ENCODE measurements at places on chromosomes 7 and 10. TPM values are rescaled to one million over a fixed set of nuclear protein-coding genes. Genes with fewer than 3 reads are reported as not detected.

DNA sequence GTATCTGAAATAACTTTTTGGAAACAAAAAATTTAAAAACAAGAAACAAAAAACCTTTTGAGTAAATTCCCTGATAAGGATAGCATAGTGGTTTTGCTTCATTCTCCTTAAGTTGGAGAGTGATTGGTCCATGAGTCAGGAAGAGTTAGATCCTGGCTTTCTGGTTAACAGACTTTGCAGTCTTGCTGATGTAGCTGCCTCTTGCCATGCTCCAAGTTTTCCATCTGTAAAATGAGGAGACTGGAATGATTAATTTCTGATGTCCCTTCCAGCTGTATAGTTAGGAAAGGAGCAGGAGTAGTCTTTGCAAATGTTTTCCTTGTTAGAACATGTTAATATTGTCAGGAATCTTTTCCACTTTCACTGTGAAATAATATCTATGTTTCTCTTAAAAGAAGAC is 266.6 kb downstream of the DNAJB9 start:
- no peaks in the 10 kb centered on the region for H3K4me1 ChIP-seq
- no peaks in the 10 kb centered on the region for H3K27me3 ChIP-seq
- no peak overlapping the region for H3K4me3 ChIP-seq

- H3K27ac ChIP-seq = no peak overlapping the region
- no peak for DNase-seq
- peaks cover 3% of the 10 kb centered on the region for H3K27me3 ChIP-seq
- H3K36me3 ChIP-seq = no peaks in the 10 kb centered on the region
- no peak overlapping the region for H3K4me3 ChIP-seq
Observed at GRCh38 chr10:4763960-4764428, 62.0 kb upstream of the AKR1E2 start.

DNA sequence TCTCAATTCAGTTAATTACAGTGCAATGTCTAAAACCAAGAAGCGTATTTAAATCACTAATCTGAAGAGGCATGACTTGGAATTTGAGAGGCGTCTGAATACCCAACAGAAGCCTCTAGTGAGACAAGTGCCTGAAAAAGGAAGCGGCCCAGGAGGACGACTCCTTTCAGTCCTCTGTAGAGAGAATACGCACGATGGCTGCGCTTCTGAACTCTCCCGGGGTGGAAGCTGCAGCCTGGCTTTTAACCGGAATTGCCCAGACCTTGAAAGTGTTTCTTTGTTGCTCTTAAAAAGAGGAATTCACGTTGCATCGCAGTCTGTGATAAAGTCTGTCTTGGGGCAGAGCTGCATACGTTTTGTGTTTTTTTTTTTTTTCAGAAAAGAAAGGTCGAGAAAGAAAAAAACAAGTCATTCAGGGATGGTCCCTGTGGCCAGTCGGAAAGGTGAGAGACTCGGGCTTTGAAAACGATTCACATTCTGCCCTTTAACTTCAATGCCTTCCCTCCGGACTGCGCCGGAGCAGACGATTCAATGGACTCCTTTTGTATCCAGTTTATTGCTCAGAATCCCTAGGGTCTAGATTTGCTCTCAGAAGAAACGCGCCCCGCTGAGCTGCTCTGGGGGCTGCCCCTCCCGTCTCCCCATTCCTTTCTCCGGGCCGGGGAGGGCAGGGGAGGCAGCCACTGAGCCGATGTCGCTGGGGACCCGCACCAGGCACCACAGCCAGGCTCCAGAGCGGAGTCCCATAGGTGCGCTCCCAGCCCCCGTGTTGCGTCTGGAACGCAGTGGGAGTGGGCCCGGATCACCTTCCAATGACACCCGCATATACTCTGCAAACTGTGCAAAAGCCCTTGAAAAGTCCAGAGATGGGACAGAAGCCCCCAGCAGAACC is 994 bp upstream of the PTF1A start:
- H3K27me3 ChIP-seq = peaks cover 87% of the 10 kb centered on the region
- H3K4me1 ChIP-seq = peaks cover 3% of the 10 kb centered on the region
- H3K36me3 ChIP-seq = no peaks in the 10 kb centered on the region
- DNase-seq = no peak

- no peaks in the 10 kb centered on the region for H3K36me3 ChIP-seq
- H3K27me3 ChIP-seq = peaks cover 24% of the 10 kb centered on the region
- H3K4me3 ChIP-seq = no peak overlapping the region
- DNase-seq = peak; percentile 40
- H3K27ac ChIP-seq = no peak overlapping the region
Observed at GRCh38 chr10:46273506-46274477, 13.0 kb upstream of the ANTXRL start.

GRCh38 chr10:125120053-125120710 is 40.2 kb downstream of the CTBP2 start:
- H3K4me1 ChIP-seq = peaks cover 45% of the 10 kb centered on the region
- H3K27ac ChIP-seq = peak overlapping the region; percentile 79
- DNase-seq = no peak
- H3K4me3 ChIP-seq = no peak overlapping the region

- no peak for DNase-seq
- no peak overlapping the region for H3K27ac ChIP-seq
- H3K4me3 ChIP-seq = peak overlapping the region; percentile 72
- H3K4me1 ChIP-seq = no peaks in the 10 kb centered on the region
Observed at GRCh38 chr10:92692697-92693533, 3.2 kb downstream of the HHEX start.

DNA sequence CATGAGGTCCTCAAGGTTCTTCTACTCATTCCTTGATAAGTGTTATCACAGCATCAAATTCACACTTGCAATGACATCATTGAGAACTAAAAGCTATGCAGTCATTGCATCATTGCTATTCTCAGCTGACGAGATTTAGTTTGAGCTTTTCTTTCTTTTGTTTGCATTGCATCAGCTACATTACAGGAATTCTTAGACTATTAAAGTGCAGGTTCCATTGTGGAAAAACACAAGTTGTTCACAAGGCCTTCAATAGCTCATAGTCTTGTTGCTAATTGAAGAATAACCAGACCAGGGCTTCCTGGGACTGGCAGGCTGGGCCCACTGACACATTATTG is 139.3 kb downstream of the CXCL12 start:
- H3K27ac ChIP-seq = no peak overlapping the region
- no peak overlapping the region for H3K4me3 ChIP-seq
- peaks cover 8% of the 10 kb centered on the region for H3K27me3 ChIP-seq
- H3K36me3 ChIP-seq = peaks cover 9% of the 10 kb centered on the region
- no peak for DNase-seq
- H3K4me1 ChIP-seq = peaks cover 10% of the 10 kb centered on the region

- H3K27ac ChIP-seq = no peak overlapping the region
- H3K27me3 ChIP-seq = no peaks in the 10 kb centered on the region
- H3K4me1 ChIP-seq = peaks cover 4% of the 10 kb centered on the region
Observed at GRCh38 chr10:64090865-64091264, 569.7 kb downstream of the REEP3 start.

GRCh38 chr10:112803961-112804401 is 146.1 kb upstream of the TCF7L2 start:
- H3K4me1 ChIP-seq = peaks cover 15% of the 10 kb centered on the region
- H3K27me3 ChIP-seq = no peaks in the 10 kb centered on the region
- peaks cover 12% of the 10 kb centered on the region for H3K36me3 ChIP-seq
- peak overlapping the region; percentile 70 for H3K27ac ChIP-seq
- DNase-seq = no peak

DNA sequence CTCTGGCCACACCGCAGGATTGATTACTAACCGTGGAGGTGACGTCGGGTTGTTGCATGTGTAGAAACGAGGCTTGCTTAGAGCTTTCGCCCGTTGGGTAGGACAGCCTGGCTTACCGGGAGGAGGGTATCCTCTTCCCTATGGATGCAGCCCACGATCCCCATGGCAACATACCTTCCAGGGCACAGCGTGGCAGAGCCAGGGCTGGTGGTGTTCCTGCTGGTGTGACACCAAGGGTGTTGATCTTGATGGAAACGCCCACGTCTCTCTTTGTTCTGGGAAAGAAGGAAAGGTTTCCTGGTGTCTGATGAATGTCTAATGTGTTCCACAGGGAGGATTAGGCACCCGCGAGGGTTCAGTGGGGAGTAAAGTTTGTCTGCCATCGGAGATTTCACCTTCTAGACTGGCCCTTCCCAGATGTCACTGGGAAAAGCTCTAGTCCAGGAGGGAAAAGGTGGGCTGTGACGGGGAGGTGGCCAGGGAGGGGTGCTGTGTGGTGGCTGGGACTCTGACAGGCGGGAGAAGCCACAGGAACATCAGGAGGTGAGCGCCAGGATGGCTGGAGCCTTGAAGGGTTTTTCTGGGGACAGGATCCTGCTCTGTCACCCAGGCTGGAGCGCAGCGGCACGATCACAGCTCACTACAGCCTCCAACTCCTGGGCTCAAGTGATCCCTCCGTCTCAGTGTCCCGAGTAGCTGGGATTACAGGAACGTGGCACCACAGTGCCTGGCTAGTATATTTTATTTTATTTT is 102.1 kb downstream of the CUX1 start:
- H3K27ac ChIP-seq = peak overlapping the region; percentile 46
- no peak overlapping the region for H3K4me3 ChIP-seq
- H3K4me1 ChIP-seq = peaks cover 6% of the 10 kb centered on the region
- H3K36me3 ChIP-seq = peaks cover 17% of the 10 kb centered on the region
- no peaks in the 10 kb centered on the region for H3K27me3 ChIP-seq

DNA sequence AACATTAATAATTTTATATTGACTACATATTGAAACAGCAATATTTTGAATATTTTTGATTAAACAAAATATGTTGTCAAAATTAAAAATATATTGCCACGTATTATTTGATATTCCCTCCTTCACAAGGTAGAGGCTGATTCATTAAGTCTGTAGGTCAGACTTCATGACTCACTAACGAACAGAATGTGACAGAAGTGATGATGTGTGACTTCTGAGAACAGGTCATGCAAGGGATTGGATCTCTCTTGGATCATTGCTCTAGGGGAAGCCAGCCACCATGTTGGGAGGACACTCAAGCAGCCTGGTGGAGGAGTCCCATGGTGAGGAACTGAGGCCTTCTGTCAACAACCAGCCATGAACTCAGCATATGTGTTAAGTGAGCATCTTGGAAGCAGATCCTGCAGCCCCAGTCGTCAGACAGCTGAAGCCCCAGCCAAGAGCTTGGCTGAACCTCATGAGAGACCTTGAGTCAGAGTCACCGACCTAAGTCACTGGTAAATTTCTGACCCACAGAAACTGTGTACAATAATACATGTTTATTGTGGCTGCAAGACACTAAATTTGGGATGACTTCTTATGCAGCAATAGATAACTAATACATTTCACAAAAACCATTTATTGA is 66.6 kb downstream of the HTR5A start:
- H3K36me3 ChIP-seq = no peaks in the 10 kb centered on the region
- no peak for DNase-seq
- H3K4me1 ChIP-seq = no peaks in the 10 kb centered on the region
- H3K4me3 ChIP-seq = no peak overlapping the region
- H3K27ac ChIP-seq = no peak overlapping the region
- peaks cover 10% of the 10 kb centered on the region for H3K27me3 ChIP-seq

GRCh38 chr10:58473976-58474375 is 38.7 kb upstream of the BICC1 start:
- H3K4me1 ChIP-seq = peaks cover 13% of the 10 kb centered on the region
- no peak overlapping the region for H3K27ac ChIP-seq
- no peak overlapping the region for H3K4me3 ChIP-seq
- no peak for DNase-seq
- H3K27me3 ChIP-seq = peaks cover 3% of the 10 kb centered on the region
- no peaks in the 10 kb centered on the region for H3K36me3 ChIP-seq

- DNase-seq = no peak
- no peaks in the 10 kb centered on the region for H3K27me3 ChIP-seq
- no peaks in the 10 kb centered on the region for H3K36me3 ChIP-seq
- no peaks in the 10 kb centered on the region for H3K4me1 ChIP-seq
- H3K27ac ChIP-seq = no peak overlapping the region
- H3K4me3 ChIP-seq = no peak overlapping the region
Observed at GRCh38 chr7:83821866-83822265, 172.9 kb upstream of the SEMA3E start.

DNA sequence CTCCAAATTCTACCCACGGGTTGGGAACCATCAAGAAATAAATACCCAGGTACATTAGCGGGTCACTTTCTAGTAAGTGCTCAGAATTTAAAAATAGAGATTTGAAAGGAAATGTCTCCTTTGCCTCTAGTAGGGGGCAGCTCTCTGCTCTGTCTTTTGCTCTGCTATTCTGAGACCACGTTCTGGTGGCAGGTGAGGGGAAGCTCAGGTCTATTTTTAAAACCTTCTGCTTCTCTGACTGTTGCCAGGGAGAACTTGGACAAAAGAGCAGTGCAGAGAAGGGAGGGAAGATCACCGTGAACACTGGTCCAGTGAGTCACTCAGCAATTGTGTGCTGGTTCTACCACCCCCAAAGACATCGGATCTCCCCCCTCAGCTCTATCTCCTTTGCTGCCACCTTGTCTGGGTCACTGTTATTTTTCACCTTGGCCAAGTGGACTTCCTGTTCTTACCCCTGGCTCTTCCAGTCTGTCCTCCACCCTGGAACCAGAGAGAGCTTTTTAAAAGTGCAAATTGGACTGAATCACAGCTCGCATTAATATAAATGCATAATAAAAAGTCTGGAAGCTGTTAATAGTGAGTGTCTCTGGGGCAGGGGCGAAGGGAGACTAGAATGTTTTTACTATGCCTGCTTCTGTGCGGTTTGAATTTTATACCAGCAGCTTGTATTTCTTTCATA is 72.4 kb upstream of the LOXL4 start:
- H3K4me3 ChIP-seq = no peak overlapping the region
- DNase-seq = no peak
- peaks cover 14% of the 10 kb centered on the region for H3K27me3 ChIP-seq
- H3K4me1 ChIP-seq = peaks cover 8% of the 10 kb centered on the region

DNA sequence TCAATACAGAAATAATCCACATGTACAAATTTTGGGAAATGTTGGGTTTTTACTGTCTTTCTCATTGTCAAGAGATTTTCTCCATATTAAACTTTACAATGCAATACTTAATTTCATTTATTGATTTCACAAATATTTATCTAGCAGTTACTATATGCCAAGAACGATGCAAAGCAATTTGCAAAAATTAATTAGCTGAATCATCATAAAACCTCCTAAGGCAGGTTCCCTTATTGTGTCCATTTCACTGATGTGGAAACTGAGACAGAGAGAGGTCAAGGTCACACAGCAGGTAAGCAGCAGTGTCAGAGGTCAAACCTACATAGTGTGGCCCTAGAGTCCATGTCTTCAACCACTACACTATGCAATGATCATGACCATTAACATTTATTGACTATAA is 286.8 kb upstream of the AUTS2 start:
- H3K4me1 ChIP-seq = no peaks in the 10 kb centered on the region
- no peak overlapping the region for H3K27ac ChIP-seq
- H3K36me3 ChIP-seq = no peaks in the 10 kb centered on the region
- H3K4me3 ChIP-seq = no peak overlapping the region
- H3K27me3 ChIP-seq = peaks cover 7% of the 10 kb centered on the region

GRCh38 chr7:14457568-14458453 is 444.7 kb downstream of the DGKB start:
- H3K27me3 ChIP-seq = no peaks in the 10 kb centered on the region
- DNase-seq = no peak
- no peaks in the 10 kb centered on the region for H3K36me3 ChIP-seq
- peak overlapping the region; percentile 71 for H3K4me3 ChIP-seq
- H3K27ac ChIP-seq = no peak overlapping the region
- peaks cover 4% of the 10 kb centered on the region for H3K4me1 ChIP-seq

The RPA3 gene
- total RNA-seq = 42.3 TPM

The PARD3 gene
- total RNA-seq = 54.1 TPM

The LRIT2 gene
- total RNA-seq = not detected

The TMEM168 gene
- total RNA-seq = 24.7 TPM

The EBF3 gene
- 26.1 TPM for total RNA-seq

The RFC2 gene
- total RNA-seq = 40.9 TPM

The TFEC gene
- total RNA-seq = 0.62 TPM

All from type B pancreatic cell (in vitro differentiated cells).